ENCODE measurements at places on chromosomes 1 and 21.

- DNase-seq: no peak
Measured at GRCh38 chr1:70863239-70863638, 184.4 kb downstream of the PTGER3 start.

DNA sequence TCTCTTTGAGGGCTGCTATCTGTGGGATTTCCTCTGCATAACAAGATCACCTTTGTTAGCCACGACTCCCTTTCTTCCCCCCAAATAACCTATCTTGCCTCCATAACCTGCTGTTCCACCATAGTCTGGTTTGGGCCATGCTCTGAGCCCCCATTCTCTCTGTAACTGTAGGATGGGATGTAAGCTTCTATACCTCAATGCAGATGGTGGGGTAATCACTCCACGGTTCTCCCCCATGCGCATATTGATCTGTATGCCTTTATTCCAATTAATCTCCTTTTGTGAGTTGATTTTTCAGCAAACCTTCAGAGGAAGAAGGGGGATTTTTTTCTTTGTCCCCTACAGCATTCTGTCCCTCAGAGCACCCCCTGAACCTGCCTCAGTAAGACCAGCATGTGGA lies 170.1 kb upstream of the IRF2BP2 start:
- no peak for DNase-seq

DNA sequence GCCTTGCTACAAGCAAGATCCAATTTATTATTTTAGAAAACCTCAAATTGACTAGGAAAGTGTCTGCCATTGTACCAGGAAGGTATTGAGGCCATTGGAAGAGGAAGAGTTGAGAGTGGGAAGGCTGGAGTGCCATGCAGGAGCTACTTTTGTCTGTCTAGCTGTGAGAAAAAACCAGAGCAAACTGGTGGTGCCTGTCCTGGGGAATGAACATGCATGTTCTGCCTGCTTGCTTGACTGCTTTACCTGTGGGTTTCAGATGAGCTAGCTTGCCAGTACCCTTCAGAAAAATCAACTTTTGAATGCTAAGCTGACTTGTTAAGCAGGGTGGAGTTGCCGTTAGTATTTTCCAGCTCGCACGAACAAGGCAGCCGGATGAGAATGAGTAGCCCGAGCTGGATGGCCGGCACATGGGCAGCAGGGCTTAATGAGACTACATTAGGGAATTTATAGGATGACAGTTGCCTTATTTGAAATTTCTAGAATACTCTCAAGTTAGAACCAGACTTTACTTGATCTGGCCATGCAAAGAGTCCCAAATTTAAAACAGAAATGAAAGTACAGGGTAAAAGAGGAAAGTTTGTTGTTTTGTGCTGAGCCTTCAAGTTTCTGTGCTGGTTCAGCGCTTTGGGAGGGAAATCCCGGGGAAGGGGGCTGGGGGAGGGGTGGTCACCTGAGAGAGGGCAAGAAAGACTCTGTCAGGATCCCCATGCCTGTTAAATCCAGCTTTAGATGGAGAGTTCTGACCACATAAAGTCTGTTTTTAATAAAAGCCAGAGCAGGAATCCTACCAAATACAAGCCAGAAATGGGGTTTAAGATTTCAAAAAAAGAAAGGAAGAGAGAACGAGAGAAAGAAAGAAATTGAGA lies 29.6 kb upstream of the C1orf105 start:
- DNase-seq: no peak

DNA sequence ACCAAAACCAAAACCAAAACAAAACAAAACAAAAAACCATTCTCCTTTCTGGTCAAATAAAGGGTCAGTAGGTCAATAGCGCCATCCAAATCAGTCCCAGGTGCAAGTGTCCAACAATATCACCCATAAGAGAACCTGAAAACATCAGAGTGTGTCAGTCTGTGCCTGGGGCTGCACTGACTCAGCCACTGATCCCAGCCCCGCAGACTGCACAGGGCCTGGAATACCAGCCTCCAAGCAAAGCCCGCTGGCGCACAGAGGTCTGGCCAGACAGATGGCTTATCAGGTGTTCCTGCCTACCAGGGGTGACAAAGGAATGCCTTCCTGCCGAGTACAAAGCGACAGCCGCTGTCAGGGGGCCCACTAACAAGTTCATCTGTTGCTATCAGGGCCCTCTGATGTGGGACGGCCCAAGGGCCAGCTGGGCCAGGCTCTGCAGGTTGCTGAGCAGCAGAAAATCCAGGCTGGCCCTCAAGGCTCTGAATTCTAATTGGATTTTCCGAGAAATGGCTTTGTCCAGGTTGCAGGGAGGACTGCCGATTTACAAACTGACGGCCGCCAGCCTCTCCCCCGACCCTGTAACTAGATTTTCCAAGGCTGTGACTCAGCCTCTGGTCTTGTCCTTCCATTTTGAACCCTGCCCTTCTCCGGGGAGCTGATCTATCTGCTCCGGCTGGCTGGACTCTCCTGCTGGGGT lies 13.7 kb upstream of the TMEM51 start:
- DNase-seq: no peak

- no peak for DNase-seq
Measured at GRCh38 chr1:4425892-4426291, 228.5 kb upstream of the AJAP1 start.

DNA sequence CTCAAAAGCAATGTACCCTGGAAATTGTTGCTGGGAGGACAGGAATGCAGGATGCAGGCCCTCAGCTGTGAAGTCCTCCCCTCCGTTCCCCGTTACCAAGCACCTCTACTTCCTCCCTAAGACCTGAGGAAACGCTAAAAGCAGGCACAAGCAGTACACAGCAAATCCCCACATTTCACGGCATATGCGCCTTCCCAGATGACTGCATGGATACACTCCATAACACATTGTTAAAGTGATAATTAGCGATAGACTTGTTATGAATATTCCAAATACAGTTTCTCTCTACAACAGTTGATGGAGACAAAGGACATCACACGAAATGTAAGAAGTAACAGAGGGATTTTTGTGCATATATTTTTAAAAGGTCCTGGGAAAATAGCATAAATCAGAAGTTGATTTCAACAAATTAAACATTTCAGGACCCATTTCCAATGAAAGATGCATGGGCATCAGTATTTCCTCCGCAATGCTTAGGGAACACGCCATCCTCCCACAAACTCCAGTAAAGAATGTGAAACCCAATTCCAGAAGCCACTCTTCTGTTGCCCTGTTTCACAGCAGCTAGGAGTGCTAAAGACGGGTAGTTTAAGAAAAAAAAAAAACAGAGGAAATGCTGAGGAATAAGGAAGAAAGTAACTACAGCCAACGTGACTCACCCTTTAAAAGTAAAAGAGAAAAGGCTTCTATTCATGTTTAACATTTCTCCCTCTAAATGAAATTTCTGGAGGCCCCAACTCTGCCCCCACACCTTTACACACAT lies 75.5 kb downstream of the HIVEP3 start:
- DNase-seq: no peak

DNA sequence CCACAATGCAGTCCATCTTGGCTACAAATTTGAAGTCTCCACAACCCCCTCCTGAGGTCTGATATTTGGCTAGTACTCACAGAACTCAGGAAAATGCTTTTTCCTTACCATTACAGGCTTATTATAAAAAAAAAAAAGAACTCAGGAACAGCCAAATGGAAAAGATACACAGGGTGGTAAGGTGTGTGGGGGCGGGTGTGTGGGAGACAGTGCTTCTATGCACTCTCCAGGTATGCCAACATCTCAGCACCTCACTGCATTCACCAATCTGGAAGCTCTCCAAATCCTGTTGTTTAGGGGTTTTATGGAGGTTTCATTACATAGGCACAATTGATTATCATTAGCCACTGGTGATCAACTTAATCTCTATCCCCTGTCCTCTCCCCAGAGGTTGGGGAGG lies 126.9 kb downstream of the FAF1 start:
- no peak for DNase-seq

- DNase-seq: no peak
Measured at GRCh38 chr1:101739826-101740330, 256.8 kb downstream of the OLFM3 start.

DNA sequence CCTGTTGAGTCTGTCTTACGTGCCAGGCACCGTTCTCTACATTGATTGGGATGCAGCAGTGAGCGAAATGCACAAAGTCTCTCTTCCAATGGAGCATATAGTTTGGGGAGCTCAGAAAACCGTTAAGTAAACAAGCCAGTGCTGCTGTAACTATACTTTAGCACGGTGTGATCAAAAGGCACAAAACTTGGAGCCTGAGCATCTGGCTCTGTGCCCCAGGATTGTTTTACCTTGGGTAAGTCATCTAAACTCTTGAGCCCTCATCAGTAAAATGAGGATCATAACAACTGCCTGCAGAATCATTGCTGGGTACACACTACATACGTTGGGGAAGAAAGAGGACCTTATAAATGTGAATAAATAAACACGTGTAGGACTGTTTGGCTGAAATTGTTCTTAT lies 1.8 kb downstream of the HHIPL2 start:
- DNase-seq: no peak

GRCh38 chr1:160580221-160580812 lies 1.0 kb upstream of the CD84 start:
- no peak for DNase-seq

- no peak for DNase-seq
Measured at GRCh38 chr1:152444045-152444444, 30.0 kb upstream of the CRNN start.

GRCh38 chr1:162029157-162029556 lies 5.5 kb upstream of the OLFML2B start:
- no peak for DNase-seq

GRCh38 chr1:231611111-231611510 lies 15.5 kb upstream of the DISC1 start:
- no peak for DNase-seq

DNA sequence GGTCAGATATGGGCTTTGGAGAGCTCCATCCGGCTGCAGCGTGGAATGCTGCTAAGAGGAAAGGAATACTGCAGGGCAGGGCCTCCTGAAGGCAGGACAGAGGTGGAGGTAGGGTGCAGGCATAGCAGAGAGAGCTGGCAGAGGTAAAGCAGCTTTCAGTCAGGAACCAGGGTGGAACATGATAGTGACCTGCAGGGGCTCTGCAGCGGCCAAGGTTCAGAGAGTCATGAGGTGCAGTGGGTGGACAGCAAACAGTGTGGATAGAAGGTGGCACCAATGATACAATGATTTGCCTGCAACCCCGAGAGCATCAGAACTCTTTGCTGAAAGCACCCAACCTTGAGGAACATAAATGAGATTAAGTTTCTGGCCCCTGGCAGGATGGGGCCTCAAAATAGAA lies 119.3 kb downstream of the BEND5 start:
- no peak for DNase-seq

DNA sequence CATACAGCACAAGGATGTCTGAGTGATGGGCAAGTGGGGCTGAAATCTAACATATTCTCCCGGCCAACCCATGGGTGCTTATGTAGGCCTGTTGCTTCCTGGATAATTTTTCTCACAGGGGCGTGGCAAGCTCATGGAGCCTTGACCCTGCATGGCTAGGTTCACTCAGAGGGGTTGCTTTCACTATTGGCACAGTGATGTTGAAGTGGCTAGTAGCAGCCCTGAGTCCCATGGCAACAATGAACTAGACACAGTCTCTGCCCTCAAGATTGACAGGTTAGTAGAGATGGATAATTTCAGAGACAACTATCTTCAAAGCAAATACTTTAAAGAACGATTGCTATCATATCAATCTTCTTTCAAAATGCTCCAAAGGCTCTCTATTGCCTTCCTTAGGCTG lies 6.5 kb upstream of the MAB21L3 start:
- DNase-seq: no peak

DNA sequence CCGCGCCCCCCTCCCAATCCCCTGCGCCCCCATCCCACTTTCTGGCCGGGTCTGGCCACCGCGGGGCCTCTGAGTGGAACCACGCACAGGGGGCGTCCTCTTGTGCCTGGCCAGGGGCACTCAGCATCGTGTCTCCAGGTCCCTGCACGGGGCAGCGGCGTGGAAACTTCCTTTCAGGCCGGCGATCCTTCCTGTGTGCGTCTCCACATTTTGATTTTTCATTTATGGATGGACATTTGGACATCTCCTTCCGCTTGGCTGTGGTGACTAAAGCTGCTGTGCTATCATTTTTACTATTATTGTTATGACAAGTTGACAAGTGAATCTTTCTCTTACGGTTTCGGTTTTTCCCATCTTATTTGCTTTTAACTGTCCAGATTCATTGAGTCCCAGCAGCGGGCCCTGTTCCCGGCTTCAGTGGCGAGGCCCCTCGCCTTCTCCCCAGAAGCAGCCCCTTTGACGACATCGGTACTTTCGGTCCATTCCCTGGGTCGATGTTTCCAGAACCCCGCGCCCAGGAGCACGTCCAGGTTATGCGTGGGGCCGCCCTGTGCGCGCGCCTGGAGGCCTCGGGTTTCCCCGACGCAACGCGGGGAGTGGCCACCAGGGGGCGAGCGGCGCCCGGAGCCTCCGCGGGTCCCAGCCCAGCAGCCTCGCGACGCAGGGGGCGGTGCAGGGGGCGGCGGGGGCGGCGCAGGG lies 12.4 kb upstream of the SLC19A1 start:
- peak; percentile 97 for DNase-seq

- DNase-seq: no peak
Measured at GRCh38 chr1:241883159-241883558, 35.2 kb downstream of the EXO1 start.

GRCh38 chr1:52551507-52552235 lies 1.2 kb downstream of the TUT4 start:
- peak; percentile 6 for DNase-seq

- DNase-seq: no peak
Measured at GRCh38 chr1:44881011-44881632, 38.1 kb upstream of the PTCH2 start.

- DNase-seq: no peak
Measured at GRCh38 chr1:18819203-18819602, 40.3 kb downstream of the TAS1R2 start.

- no peak for DNase-seq
Measured at GRCh38 chr1:30929944-30930525, 21.5 kb upstream of the SDC3 start.

- no peak for DNase-seq
Measured at GRCh38 chr1:12134716-12135115, 32.1 kb upstream of the TNFRSF1B start.

GRCh38 chr1:33180226-33180910 lies 1.5 kb downstream of the TRIM62 start:
- no peak for DNase-seq

DNA sequence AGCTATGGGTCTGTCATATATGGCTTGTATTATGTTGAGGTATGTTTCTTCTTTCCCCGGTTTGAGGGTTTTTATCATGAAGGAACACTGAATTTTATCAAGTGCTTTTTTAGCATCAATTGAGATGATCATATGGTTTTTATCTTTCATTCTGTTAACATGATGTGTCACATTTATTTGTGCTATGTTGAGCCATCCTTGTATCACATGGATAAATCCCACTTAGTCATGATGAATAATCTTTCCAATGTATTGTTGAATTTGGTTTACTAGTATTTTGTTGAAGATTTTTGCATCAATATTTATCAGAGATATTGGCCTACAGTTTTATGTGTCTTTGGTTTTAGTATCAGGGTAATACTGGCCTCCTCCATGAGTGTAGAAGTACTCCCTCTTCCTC lies 61.7 kb downstream of the GPR137B start:
- DNase-seq: no peak

- peak; percentile 35 for DNase-seq
Measured at GRCh38 chr1:41898191-41898713, 20.5 kb downstream of the HIVEP3 start.

GRCh38 chr21:44458971-44459711 lies 3.8 kb downstream of the LRRC3 start:
- no peak for DNase-seq

All from naive thymus-derived CD8-positive, alpha-beta T cell (primary cell).